ENCODE measurements at places on chromosomes 1 and 21.

- no peak for DNase-seq
Observed at GRCh38 chr1:212375986-212376385, 38.7 kb downstream of the PACC1 start.

GRCh38 chr1:165507570-165507969 lies 36.2 kb upstream of the LRRC52 start:
- DNase-seq = no peak

DNA sequence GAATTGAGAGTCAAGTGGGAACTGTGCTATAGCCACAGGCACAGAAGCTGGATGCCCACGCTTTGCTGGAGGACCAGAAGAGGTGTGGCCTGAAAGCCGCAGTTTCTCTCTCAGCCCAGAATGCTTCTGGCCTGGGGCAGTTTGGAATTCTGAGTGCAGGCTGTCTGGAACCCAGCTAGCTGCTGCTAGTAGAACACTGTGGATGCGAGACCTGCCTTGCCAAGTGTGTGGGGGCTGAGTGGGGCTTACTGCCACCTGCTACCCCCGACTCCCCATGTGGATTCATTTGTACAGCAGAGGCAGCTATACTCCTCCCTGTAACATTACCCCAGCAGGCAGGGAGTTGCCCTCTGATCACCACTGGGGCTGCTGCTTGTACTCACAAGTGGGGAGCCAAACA lies 12.2 kb downstream of the ADAMTS1 start:
- DNase-seq = no peak

GRCh38 chr1:88216441-88216840 lies 467.6 kb upstream of the PKN2 start:
- no peak for DNase-seq

DNA sequence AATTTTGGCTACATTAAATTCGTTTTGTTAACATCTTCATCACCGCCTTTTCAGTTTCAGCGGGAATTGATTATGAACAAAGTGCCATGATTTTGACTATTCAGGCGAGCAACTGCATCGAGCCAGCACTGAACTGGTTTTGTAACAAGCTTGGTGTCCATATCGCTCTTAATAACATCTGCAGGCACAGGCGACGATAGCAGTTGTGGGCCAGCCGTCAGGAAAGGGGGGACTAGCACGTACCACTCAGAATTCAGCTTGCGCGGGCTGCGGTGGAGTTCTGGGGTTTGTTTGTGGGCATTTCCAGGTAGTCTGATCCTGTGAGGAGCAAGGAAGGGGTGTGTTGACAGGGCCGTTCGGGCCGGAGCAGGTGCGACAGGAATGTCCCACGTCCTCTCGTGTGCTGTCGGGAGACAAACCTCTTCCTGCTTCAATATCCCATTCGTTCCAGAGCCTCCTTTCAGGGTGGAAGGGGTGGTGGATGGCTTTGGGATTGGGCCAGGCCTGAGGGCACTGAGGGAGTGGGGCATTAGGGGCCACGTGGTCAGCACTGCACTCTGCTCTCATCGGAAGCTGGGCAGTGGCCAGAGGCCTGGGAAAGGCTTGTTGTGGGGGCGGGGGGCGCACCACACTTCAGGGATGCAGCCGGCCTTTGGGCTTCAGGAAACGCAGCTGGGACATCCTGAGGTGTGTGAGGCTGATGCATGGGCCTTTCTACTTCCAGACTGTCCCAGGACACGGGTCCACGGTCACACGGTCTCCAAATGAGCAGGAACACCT lies 39.1 kb downstream of the SKI start:
- no peak for DNase-seq

DNA sequence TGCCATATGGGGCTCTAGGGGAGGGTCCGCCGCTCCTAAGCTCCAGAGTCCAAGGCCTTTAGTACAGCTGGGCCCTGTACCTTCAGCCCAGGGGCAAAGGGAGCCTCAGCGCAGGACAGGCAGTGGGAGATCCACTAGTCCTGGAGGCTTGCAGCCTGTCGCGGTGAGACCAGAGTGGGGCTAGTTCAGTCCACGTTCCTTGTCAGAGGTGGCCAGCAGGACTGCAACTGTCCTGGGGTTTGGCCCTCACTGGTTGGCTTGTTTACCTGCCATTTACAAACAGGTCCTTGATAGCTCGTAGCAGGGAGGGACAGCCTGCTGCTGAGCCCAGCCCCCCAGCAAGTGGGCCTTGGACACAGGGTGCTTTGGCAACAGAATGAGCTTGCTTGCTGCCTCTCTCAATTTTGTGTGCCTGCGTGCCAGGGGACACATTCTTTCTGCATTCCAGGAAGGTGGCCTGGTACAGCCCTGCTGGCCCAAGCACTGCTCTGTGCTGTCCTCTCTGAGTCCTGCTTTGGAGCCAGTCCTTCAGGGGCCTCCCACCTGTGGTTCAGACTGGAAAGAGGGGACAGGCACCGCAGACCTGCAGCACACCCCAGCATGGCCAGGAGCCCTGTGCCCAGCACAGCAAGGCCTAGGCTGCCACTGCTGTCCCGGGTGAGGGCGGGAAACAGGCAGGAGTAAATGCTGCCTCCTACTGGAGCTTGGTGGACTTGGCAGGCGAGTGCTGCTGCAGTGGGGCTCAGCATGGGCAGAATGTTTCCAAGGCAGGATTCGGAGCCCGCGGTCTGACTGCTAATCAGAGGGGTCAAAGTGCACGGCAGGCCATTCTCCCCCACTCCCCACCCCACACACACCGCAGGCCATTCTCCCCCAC lies 15.2 kb downstream of the H6PD start:
- DNase-seq = peak; percentile 68

Measured in suppressor macrophage (primary cell).